NCI-H2081 (cell line): ENCODE measurements at places on chromosomes 1 and 21.

- DNase-seq = peak; percentile 78
These were observed 456.8 kb downstream of the SETD4 start for GRCh38 chr21:35603494-35603893.

DNA sequence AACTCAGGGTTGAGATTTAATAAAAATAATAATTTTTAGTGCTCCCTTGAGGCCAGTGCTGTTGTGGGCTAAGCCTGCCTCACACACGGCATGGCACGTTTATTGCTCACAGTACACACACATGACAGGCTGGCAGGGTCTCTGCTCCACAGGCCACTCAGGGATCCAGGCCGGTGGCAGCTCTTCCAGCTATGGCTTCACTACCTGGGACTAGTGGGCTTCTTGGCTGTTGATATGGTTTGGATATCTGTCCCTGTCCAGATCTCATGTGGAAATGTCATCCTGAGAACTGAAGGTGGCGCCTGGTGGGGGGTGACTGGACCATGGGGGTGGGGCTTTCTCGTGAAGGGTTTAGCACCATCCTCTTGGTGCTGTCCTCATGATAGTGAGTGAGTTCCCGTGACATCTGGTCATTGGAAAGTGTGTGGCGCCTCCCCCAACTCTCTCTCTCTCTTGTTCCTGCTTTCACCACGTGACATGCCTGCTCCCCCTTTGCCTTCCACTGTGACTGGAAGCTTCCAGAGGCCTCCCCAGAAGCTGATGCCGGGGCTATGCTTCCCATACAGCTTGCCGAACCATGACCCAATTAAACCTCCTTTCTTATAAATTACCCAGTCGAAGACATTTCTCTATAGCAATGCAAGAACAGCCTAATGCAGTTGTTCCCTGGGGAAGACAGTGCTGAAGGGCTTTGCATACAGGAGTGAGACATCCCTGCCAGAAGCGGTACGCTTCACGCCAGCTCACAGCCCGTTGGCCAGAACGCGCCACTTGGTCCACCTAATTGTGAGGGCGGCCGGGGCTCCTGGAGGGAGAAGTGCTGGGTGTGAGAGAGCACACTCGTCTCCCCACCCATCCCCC, 226.9 kb upstream of the C1orf174 start:
- DNase-seq = no peak

GRCh38 chr1:33668695-33669094, 195.2 kb upstream of the HMGB4 start:
- DNase-seq = no peak

GRCh38 chr1:100535264-100535663, 2.7 kb upstream of the GPR88 start:
- no peak for DNase-seq

DNA sequence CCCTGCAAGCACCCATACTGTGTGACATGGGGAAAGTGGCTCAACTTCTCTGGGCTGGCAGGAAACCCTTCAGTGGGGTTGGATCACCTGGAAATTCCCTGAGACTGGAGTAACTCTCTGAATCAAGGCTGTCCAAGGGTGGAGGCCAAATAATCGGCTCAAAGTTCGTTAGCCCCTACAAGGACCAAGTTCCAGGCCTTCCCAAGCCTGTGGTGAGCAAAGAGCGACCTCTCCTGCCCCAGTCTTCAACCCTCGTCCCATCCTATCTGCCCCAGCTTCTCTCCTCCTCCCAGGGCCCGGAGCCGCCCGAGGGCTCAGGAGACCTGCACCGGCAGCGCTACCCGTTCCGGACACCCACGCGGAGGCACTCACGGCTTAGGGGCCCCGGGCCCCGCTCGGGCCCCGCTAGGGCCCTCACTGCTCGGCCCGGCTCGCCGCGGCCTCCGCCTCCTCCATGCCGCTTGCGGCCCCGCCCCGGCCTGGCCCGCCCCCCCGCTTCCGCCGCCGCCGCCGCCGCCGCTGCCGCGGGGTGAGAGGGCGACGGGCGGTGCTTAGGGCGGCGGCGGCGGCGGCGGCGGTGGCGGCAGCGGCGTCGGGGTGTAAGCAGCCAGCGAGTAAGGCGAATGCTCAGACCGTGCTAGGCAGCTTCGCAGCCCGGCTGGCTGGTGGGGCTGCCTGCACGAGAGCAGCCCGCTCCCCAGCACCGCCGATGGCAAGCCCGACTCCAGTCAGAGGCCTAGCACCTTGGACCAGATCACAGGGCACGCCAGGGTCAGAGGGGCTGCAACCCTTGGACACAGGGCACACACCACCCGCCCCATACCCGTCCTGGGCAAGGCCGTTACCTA, at the start of gene POMGNT1:
TSS of gene POMGNT1 (minus strand) at position 471 of the 848 bp plus-strand sequence. CDS start 613 bp downstream, outside the sequence.
- DNase-seq = peak; percentile 57

GRCh38 chr1:37537378-37537777, 16.7 kb downstream of the SNIP1 start:
- no peak for DNase-seq
